ENCODE measurements at places on chromosomes 4 and X.

- DNase-seq: no peak
Observed at GRCh38 chrX:134717698-134718097, 59.4 kb upstream of the PLAC1 start.

DNA sequence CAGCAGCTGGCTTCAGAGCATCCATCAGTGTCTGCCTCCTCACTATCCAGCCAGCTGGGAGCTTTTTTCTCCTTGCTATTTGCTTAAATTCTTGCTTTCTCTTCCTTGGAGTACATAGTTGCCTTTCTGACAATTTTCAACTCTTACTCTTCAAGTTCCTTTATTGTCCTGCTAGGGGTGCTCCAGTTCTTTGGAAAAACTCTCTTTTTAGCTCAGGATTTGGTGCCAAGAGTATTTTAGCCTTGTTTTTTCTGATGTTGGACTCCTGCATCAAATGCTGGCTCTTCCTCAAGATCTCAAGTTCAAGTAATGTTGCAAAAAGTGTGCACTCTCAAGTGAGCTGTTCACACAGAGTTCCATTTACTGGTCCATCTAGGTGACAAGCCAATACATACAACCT lies 126.4 kb downstream of the KDR start:
- DNase-seq: no peak

- no peak for DNase-seq
Observed at GRCh38 chr4:42579903-42580302, 77.0 kb downstream of the ATP8A1 start.

GRCh38 chr4:16827045-16827444 lies 71.4 kb downstream of the LDB2 start:
- no peak for DNase-seq

GRCh38 chr4:38716256-38716655 lies 52.3 kb downstream of the KLF3 start:
- no peak for DNase-seq

- no peak for DNase-seq
Observed at GRCh38 chrX:68332201-68332731, 101.0 kb downstream of the OPHN1 start.

GRCh38 chr4:151324124-151324751 lies 1.2 kb downstream of the SH3D19 start:
- DNase-seq: peak; percentile 77

- DNase-seq: no peak
Observed at GRCh38 chrX:125622899-125623298, 303.2 kb downstream of the TEX13C start.

DNA sequence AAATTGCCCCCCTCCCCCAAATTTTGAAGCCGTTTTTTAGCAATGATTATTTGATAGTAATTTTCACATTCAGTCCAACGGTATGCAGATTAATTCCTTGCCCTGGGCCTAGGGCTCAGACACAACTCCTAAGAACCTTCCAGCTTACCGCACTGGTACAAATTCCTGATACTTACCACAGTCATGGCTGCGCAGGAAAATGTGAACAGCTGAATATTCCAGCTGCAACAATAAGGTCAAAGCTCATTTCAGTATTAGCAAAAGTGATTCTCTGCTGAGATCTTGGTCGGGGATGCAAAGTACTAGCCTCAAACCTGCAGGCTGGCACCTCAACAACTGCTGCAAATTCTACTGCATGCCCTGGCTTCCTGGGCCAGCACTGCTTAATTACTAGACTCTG lies 3.0 kb downstream of the ATP11C start:
- DNase-seq: no peak

DNA sequence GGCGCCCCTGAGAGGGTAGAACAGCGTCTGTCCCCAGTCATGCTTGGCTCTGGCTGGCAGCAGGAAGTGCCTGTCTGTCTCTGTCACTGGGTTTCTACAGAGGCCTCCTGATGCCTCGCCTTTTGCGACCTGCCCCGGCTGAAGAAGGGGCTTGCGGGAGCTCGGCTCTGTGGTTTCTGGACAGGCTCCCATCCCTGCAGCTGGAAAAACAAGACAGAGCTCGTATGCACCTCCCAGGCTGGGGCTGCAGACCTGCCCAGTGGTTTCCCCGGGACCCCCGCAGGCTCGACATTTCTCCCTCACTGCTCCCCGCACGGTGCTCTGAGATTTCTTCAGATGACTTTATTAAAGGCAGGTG lies 57.0 kb upstream of the SORCS2 start:
- DNase-seq: no peak

Measured in neuronal stem cell (in vitro differentiated cells).